Muscle of back (tissue), 13 donors: ENCODE measurements at places on chromosomes 11 and 22.

GRCh38 chr11:97740801-97741151, 1280.0 kb upstream of the CNTN5 start:
- no peak for DNase-seq

DNA sequence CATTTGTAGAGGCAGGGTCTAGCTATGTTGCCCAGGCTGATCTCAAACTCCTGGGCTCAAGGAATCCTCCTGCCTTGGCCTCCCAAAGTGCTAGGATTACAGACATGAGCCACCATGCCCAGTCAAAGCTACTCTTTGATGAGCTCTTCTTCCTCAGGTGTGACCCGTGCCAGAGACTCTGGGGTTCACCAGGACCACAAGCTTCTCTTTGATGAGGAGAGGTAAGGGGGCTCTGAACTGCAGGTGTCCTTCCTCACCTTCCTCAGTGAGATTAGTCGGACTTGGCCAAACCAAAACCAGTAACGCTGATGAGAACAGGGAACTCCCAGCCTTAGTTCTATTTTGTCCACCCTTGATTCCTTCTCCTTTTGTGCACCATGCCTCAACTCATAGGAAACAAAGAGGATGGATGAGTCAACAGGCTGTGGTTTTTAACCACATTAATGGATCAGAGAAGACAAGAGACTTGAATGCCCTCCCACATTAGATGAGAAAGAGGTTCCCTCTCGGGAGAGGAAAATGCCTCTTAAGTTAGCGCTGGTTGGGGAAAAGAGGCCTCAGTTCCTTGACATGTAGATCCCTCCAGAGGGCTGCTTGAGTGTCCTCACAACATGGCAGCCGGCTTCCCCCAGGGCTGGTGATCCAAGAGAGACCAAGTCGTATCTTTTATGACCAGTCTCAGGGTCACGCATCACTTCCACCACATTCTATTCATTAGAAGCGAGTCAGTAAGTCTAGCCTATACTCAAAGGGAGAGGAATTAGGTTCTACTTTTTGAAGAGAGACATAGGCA, 25.7 kb upstream of the CTR9 start:
- DNase-seq = no peak

DNA sequence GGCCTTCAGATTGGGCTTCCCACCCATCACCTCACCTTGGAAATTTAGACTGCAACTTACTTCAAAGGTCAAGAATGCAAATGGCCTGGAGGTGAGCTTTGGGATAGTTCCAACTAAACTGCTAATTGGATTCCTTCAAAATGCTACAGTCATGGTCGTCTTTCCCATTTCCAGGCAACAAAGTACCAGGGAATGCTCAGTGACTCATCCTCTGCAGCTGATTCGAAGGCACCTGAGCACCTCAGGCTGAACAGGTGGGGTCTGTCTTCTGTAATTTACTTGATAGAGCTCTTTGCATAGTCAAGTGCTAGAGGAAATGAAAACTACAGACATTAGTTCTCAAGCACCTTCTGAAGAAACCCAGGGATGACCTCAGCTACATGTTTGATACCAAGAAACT, 20.5 kb upstream of the FSHB start:
- DNase-seq = no peak

- DNase-seq = no peak
These were observed 48.6 kb upstream of the OLFML1 start for GRCh38 chr11:7436657-7437056.

GRCh38 chr22:42621505-42622002, 6.9 kb upstream of the POLDIP3 start:
- DNase-seq = peak; percentile 55

DNA sequence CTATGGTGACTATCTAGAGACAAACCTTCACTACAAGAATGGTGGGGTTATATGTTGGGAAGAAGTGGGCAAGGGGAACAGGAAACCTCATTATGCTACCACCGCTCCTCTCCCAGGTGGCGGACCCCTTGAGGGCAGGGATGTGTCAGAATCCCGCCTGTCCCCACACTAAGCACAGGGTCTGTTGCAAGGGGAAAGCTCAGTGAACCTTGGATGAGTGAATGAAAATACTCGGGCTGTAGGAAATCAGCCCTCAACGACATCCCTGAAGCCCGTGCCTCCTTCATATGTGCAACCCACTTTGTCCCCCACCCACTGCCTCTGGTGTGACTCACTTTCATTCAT, 68.2 kb upstream of the AMPD3 start:
- DNase-seq = no peak

DNA sequence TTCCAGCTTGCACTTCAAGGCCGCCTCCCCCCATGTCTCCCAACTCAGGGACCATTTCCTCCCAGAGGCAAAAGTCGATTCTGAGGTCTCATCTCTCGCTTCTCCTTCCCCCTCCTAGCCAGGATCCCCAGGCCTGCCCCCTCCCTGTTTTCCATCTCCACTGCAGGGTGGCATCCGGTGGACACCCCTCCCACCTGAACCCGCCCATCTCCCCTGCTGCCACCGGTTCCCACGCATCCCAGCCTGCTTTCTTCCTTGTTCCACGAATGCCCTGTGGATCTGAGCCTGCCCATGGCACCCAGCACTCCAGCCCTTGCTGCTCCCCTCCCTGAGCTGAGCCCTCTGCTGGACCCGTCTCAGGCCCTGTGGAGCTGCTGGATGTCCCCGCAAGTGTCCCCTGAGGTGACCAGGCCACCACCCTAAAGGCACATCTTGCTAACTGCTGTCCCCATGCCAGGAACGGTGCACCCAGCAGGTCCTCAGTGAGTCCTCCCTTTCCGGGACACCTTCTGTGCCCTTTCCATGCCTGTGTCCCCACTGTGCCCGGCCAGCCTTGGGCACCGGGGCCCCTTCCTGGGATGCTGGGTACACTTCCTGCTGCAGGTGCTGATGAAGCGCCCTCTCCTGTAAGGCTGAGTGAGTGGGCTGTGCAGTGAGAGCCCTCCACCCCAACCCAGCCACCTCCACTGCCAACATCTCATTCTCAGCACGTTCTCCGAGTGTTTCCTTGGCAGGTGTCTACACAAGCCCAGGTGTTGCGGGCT, 936 bp downstream of the IL17REL start:
- DNase-seq = no peak

- no peak for DNase-seq
These were observed 18.7 kb downstream of the RNF121 start for GRCh38 chr11:71947498-71947897.

- DNase-seq = no peak
These were observed 575.4 kb upstream of the CADM1 start for GRCh38 chr11:116079580-116079979.
